ENCODE measurements at places on chromosomes 13 and 19.

GRCh38 chr13:33751151-33751550 lies 66.8 kb upstream of the RFC3 start:
- DNase-seq = no peak

GRCh38 chr13:41622432-41623429 lies 165.4 kb downstream of the RGCC start:
- no peak for DNase-seq

DNA sequence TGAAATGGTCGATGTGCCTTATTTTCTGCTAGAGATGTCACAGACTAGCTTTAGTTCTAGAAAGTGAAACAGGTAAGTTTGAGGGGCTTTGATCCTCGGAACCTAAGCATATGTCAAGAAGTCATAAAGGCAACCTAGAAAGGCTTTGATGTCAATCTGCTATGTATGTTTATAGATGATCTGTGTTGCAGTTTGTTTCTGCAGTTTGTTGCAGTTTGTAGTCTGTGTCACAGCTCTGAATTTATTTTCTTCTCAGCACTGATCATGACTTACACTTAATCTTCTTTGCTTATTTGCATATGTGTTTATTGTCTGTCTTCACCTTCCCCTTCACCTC lies 5.9 kb downstream of the LSM14A start:
- DNase-seq = no peak

GRCh38 chr13:113433391-113433916 lies 19.8 kb downstream of the ADPRHL1 start:
- DNase-seq = no peak

- no peak for DNase-seq
Observed at GRCh38 chr19:18723871-18724377, 40.4 kb downstream of the CRTC1 start.

DNA sequence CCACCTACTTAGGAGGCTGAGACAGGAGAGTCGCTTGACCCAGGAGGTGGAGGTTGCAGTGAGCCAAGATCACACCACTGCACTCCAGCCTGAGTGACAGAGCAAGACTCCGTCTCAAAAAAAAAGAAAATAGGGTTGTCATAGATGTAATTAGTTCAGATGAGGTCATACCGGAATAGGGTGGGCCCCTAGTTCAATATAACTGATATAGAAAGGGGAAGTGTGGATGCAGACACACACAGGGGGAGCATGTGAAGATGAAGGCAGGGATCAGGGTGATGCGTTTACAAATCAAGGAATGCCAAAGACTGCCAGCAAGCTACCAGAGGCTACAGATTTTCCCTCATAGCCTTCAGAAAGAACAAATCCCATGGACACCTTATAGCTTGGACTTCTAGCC lies 24.3 kb upstream of the EEF1AKMT1 start:
- DNase-seq = no peak

DNA sequence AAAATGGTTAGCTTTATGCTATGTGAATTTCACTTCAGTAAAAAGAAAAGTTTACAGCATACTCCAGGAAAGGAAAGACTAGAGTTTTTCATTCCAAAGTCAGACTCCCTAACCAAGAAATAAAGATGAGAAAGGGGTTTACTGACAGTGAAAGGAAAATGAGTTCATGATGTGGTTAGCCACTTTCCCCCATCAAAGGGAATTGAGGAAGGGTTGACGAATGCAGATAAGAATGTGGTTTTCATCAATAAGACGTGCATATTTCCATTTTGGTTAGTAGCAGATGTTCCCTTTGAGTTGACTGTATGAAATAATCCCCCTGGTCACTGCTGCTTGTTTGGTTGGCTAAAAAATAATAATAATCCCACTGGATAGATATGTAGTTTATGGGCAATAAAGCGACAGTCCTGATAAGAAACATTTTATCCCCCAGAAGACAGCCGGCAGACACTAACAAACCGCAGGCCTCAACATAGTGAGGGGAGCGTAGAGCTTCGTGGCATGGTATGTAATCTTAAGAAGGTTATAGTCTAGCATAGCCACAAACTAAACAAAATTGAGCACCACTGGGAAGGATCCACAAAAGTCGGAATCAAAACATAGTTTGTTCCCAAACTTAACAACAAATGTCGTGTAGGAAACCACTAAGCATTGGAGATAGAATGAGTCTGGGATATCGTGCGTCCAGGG lies 114.8 kb downstream of the COL4A2 start:
- no peak for DNase-seq

DNA sequence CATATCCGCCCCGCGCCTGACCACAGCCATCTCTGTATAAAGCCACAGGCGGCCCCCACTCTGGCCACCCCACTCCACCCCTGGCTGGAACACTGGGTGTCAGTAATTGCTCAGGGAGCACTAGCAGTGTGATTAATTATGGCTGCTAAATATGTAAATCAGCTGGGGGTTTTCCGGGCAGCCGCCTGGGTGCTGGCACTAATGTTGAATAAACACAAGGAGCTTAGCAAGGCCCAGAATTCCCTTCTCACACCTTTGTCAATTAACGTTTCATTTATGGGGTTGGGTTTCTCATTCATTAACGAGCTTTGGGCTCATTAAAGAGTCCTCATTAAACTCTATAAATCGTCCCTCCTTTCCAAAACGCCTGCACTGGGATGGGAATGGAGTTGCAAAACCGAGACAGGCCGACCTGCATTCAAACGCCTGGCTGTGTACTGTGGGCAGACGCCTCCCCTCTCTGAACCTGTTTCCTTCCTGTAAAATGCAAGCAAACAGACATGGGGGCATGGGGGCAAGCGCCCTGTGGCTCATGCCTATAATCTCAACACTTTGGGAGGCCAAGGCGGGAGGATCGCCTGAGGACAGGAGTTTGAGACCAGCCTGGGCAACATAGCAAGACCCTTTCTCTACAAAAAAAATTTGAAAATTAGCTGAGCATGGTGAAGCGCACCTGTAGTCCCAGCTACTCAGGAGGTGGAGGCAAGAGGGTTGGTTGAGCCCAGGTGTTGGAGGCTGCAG lies 17.7 kb upstream of the OLFM2 start:
- no peak for DNase-seq

- no peak for DNase-seq
Observed at GRCh38 chr13:21568854-21569253, 35.1 kb downstream of the MICU2 start.

DNA sequence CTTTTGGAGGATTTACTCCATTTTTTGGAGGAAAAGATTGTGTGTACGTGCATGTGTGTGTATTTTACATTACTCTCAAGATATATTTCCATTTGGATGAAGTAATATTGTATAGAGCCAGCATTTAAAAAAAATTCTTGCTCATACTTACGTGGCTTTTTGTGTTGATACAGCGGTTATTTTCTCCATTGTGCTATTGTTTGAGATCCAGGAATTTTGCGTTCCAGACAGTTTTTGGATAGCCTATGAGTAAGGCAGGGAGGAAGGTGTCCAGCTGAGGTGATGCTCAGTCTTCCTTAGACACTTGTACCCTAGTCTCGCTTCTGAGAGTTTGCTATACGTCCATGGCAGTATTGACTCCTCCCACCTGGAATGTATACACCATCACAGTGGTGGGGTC lies 92.2 kb upstream of the ARHGEF7 start:
- no peak for DNase-seq

Data from stimulated activated CD8-positive, alpha-beta memory T cell treated with anti-CD3 and anti-CD28 coated beads, Interleukin-2, amount 100 ng/mL, for 48 hours (primary cell).